ENCODE measurements at places on chromosomes 16 and 17.

DNA sequence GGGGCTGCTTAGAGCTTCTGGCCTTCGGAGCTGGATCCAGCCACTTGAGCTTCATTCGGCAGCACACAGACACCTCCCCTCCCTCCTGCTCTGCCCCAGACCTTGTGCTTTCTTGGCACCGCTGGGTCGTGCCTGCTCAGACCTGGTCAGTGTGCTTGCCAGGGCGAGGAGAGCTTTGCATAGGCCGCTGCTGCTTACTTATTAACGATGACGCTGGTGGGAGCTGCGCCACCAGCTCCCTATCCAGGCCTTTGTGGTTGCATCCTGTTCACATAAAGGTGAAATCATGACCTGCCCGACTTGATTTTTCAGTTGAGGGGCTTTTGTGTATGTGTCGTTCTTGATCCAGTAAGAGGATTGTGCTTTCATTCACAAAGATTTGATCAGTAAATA lies 101.1 kb downstream of the MSI2 start:
- no peak for DNase-seq

DNA sequence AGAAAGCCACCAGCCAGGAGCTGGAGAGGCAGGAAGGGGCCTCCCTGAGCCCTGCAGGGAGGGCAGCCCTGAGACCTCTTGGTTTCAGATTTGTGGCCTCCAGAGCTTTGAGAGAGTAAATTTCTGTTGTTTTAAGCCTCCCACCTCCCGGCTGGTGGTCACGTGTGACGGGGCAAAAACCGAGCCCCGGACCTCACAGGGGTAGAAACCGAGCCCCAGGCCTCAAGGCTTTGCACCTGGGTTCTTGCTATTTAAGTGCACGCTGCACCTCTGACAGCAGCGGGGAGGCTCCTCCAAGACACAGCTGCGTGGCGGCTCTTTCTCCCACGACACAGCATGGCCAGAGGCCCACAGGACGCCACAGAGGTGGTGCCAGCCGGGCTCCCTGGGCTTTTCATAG lies 17.4 kb upstream of the ZC3H18 start:
- DNase-seq, result no peak

DNA sequence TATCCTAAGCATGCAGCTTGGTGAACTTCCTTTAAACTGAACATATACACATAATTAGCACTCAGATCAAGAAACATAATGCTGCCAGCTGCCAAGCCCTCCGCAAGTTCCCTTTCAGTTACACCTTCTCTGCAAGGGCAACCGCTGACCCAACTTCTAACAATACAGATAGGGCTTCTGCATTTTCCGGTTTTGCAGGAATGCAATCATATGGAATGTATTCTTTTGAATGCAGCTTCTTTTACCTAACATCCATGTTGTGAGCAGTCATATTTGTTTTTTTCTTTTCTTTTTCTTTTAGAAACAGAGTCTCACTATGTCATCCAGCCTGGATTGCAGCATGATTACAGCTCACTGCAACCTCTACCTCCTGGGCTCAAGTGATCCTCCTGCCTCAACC lies 110.7 kb downstream of the GSG1L start:
- no peak for DNase-seq

DNA sequence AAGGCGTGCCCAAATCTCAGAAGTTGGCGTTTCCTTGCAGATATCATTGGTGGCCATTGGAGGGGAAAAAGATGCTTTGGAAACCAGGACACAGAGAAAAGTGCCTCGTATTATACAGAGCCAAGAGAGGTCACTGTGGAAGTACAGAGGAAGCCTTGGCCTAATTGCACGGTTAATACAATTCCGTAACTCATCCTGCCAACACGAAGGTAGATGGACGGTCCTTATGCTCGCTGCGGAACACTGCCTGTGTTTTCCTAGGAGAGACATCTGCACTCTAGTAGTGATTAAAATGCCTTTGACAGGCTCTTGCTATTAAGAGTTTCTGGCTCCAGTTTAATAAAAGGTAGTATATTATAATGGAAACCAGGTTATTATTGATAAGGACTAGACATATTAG lies 536.4 kb downstream of the WWOX start:
- DNase-seq, result no peak

- no peak for DNase-seq
These were observed 97.4 kb downstream of the SLC39A11 start for GRCh38 chr17:72995008-72995656.

DNA sequence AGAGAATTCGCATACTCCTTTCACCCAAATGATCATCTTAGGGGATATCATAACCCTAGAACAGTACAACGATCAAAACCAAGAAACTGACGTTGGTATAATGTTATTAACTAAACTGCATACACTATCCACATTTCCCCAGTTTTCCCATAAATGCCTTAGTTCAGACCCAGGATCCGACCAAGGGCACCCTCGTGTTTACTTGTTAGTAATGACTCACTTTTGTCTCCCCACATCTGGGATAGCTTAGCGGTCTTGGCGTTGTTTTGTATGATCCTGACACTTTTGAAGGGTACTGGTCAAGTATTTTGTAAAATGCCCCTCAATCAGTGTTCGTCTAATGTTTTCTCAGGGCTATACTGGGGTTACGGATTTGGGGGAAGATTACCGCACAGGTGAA lies 8.0 kb downstream of the HS3ST3A1 start:
- no peak for DNase-seq

- no peak for DNase-seq
These were observed 2.4 kb downstream of the RUNDC3A start for GRCh38 chr17:44310609-44311376.

GRCh38 chr16:72896485-72897118 lies 151.3 kb downstream of the ZFHX3 start:
- DNase-seq, result no peak

DNA sequence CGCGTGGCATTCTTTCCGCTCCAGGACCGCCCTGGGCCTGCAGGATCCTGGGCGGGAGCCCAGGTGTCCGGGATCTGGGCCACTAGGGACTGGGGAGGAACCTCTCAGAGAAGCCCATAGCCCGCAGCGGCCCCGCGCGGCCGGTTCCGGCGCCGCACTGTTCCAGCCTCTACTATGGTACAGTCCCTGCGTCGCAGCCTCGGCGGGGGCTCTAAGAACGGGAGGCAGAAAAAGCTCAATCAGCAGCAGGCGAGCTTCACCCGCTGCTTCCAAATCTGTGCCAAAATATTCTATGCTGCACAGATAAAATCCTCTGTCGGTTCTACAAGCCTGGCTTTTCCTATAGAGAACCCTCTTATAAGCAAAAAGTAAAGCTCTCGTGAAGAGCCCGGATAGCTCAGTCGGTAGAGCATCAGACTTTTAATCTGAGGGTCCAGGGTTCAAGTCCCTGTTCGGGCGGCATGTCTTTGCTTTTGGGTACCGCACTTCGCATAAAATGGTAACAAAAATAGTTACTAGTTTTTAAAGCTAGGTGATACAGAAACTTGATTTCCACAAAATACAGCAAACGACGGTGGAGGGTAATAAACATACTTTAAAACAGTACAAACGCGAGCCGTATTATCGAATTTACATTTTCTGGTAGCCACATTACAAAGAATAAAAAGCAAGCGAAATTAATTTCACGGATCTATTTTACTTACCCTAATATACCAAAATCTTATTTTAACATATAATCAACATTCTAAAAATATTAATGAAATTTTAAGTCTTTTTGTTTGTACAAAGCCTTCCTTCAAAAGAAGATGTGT lies 661 bp upstream of the ALOXE3 start:
- peak; percentile 76 for DNase-seq

GRCh38 chr16:88713568-88714419 lies 7.5 kb downstream of the CTU2 start:
- no peak for DNase-seq

DNA sequence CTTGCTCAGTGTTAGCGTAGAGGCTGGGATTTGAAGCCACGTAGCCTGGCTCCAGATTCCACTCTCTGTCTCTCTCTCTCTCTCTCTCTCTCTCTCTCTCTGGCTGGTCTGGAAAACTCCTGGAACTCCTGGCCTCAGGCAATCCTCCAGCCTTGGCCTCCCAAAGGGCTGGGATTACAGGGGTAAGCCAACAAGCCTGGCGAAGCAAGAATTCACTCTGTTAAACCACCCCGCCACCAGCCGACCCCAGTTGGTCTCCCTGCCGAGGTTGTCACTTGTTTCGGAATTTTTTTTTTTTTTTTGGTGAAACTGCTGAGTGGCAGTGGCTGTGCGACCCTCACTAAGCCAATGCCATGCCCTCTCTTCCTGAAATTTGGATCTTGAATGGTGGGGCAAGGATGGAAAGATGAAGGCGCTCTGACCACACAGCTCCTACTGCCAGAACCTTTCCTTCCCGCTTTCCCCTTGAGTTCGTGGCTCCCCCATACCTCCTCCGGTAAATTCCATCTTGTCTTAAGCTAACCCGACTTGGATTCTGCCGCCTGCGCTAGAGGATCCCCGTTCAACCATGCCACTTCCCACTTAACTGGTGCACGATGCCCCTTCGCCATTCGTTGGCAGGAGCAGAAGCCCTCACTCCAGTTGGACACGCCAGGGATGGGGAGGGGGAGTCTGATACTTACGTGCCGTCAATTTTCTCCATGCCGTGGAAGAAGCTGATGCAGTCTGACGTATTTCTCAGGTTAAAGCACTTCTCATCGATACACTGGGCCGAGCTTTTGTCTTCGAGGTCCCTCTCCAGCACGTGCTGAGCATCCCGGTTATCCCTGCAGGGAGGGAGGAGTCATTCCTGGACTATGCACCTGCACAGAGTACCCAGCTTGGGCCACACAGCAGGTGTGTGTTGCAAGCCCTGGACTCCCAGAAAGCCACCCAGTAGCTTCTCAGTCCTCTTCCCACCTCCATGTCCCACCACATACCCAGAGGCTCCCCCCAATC lies 13.1 kb downstream of the TEKT5 start:
- DNase-seq, result no peak

- DNase-seq, result no peak
These were observed 10.1 kb upstream of the DHRS13 start for GRCh38 chr17:28912938-28913333.

- no peak for DNase-seq
These were observed 40.8 kb downstream of the MRC2 start for GRCh38 chr17:62668091-62668804.

DNA sequence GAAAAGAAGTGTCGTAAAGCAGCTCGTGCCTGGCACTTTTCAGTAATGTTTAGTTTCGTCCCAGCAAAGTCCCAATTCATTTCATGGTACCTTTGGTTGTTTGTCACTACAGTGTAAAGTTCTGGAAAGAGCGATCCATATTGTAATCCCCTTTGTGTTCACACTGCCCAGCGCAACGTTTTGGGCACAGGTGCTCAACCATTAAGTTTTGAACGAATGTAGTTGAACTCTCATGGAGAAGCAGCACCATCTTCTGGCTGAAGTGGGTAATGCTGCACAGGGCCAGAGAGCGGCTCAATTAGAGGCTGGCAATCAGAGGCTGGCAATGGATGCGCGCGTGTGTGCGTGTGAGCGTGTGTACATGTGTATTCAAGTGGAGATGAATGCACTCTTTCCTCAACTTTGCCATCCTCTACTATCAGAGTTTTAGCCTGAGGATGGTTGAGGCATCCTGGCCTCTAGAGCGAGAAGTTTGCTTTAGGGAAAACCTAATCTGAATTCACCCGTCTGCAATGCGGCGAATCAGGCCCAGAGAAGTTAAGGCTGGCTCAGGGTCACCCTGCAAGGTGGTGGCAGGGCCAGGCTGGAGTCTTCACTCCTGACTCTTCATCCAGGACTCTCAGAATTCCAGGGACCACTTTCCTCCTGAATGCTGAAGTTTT lies 29.9 kb downstream of the DYNLL2 start:
- no peak for DNase-seq

DNA sequence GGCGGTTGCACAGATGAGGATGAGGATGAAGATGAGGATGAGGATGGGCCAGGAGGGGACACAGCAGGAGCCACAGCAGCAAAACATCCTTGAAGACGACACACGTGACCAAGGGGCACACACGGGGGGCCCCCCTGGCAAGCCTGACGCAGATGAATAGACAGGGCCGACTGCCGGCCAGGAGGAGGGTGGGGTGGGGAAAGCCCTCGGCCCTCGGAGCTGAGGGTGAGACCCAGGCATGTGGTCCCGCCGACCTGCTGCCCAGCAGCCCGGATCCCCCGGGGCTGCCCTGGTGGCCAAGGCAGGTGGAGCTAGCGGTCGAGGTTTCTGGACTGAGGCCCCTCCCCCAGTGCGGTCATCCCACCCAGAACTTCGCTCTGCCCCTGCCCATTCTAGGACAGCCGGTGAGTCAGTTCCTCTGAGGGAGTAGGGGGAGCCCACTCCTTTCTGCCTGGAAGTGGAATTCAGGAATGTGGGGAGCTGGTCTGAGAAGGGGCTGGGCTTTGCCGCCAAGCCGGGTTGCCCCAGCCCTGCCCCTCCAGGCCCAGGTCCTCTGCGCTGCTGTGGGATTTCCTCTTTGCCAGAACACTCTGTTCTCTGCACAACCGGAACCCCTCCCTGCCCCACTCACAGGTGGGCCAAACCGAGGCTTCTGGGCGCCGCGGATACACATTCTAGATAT lies 9.9 kb downstream of the CYGB start:
- DNase-seq, result no peak

DNA sequence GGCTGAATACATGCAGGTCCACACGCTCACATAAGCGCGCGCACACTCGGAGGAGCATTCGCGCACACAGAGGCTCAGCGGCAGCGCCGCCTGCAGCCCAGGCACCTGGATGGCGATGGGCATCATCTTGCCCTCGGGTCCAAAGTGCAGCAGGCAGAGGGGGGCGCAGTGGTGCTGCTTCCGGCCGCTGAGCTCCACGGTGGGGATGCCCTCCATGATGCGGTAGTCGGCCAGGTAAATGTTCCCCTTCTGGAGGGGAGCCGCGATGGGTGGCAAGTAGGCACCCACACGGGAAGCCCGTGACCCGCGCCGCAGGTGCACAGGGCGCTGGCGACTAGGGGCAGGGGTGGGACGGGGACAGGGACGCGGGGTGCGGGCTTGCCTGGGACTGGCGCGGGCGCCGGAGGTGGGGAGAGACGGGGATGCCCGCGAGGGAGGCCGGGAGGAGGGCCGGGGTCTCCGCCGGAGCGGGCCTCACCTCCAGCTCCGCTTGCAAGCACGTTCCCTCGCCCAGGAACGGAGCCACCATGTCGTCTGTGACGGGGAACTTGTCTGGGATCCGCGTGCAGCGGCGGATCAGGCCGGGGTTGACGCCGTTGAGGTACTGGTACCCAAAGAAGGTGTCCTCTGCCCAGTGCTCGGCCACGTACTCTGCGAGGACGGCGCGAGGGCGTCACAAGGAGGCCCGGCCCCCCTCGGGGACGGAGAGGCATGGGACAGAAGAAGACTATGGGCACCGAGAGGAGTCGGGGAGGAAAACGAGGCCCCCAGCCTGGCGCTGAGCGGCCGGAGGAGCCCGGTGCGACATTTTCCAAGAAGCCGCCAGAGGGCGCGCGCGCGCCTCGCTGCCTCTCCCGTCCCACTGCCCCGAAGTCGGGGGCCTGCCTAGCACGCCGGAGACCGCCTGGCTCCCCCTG lies 8.0 kb downstream of the ALOX12B start:
- DNase-seq, result peak; percentile 51

DNA sequence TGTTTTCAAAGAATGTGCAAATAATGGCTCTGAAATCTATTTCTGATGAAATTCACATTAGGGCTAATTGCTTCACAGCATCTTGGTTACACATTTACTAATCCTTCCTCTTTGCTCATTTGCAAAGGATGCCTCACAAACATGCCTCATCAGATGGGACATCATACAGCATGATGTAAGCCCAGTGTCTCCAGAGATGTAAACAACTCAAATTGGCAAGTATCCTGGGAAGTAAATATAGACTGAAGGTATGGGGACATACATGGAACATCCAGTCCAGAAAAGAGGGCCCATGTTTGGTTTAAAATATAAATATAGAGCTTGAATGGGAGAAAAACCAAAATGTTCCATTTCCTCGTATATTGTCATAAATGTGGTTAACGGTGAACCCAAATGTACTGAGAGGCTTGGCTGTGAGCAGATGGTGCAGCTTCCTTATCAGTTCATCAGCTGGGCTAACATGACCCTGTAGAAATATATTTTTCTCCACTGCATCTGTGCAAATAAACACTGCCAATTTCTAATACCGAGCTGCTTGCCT lies 142.9 kb upstream of the NUDT7 start:
- DNase-seq, result peak; percentile 24
